ENCODE measurements at places on chromosomes 12 and 14.

DNA sequence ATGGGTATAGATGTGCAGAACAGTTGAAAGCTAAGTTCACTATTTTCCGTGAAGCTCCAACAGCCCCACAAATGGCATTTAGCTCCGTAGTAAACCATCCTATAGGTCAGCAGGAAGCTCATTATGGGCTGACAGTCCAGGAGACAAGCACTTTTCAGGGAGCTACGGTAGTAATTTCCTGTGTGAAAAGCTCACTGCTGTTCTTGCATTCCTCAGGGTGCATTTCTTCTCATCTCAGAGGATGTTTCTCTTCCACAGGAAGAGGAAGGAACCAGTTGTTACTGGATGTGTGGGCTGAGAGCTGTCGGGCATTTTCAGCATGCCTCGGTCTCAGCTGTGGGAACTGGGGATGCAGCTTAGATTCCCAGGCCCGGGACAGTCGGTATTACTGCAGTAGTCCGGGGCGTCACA is 72.8 kb downstream of the GALNT4 start:
- no peak for DNase-seq

- DNase-seq, result peak; percentile 25
These were observed 3.6 kb downstream of the SMARCD1 start for GRCh38 chr12:50088577-50089335.

- DNase-seq, result no peak
These were observed 78.5 kb downstream of the MAP1LC3B2 start for GRCh38 chr12:116637589-116638150.

DNA sequence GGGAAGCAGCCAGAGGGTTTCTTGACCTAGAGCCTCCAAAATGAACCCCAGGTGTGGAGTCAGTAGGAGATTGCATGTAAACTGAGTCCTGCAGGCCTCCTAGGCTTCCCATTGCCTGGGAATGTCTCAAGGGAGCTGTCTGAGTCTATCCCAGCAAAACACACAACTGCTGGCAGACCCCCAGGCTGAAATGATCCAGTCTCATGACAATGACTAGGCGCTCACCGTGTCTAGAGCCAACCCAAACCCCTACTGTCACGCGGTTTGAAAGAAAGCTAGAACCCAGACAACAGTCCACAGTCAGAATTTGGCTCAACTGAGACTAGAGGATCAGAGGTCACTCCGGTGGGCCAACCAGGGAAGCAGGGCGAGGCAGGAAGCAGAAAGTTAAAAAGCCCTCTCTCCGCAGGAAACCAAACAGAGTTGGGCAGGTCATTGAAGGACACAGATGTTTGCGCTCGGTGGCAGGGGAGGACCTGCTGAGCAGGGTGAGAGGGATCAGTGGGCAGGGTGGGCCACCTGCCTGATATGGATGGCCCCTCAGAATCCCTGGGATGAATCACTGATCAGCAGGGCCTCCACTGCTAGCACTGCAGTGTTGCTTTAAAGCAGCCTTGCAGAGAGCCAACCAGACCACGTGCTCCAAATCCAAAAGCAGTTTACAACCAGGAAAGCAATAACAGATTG is 23.8 kb downstream of the ACTN1 start:
- no peak for DNase-seq

- no peak for DNase-seq
These were observed 141.3 kb downstream of the SMOC1 start for GRCh38 chr14:70020352-70021170.

- DNase-seq, result no peak
These were observed 15.6 kb upstream of the TFCP2 start for GRCh38 chr12:51188359-51189051.

DNA sequence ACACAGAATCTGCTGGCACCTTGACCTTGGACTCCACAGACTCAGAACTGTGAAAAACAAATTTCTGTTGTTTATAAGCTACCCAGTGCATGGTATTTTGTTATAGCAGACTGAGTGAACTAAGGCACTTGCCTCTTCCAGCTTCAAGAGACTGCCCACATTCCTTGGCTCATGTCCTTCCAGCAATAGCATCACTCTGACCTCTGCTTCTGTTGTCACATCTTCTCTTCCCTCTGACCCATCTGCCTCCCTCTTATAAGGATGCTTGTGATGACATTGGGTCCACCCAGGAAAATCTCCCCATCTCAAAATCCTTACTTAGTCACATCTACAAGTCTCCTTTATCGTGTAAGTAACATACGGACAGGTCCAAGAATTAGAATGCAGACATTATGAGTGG is 200.4 kb downstream of the PIK3C2G start:
- no peak for DNase-seq

DNA sequence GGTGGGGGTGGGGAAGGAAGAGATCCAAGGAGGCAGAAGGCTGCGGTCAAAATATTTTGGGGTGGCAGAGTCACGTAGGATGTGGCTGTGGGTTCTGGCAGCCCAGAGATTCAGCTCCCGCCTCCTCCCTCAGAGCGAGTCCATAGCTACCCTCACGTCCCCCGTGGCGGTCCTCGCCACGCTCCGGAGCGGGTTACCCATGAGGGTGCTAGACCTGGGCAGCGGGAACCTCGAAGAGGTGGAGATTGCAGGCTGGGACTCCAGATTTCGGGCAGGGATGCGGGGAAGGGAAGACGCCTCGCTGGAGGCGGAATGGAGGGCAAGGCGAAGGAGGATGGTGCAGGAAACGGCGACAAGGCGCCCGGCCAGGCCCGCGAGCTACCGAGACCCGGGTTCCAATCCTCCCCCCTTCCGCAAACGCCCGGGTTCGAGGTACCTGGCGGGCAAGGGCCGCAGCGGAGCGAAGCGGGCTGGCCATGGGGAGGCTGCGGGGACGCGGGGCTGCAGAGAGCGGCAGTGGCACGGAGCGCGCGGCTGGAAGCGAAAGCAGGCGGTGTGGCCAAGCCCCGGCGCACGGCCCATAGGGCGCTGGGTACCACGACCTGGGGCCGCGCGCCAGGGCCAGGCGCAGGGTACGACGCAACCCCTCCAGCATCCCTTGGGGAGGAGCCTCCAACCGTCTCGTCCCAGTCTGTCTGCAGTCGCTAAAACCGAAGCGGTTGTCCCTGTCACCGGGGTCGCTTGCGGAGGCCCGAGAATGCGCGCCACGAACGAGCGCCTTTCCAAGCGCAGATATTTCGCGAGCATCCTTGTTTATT is 46.2 kb downstream of the BCAT1 start:
- no peak for DNase-seq

GRCh38 chr12:104138797-104139152 is 765 bp upstream of the NFYB start:
- DNase-seq, result no peak

DNA sequence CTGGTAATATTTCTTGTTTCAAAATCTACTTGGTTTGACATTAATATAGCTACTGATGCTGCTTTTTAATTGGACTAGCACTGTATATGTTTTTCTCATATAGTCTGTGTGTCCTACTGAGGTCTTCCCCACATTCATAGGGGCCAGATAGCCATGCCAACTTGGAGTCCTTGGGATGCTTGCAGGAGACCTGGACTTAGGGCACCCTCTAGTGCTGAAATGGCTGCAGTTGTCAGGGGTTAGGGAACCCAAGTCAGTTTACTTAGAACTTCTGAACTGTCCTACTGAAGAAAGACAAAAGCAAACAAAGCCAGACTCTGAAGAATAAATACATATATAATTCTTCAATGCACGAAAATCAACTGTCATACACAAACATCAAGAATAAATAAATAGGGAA is 279.9 kb upstream of the SYT1 start:
- no peak for DNase-seq

GRCh38 chr14:100306101-100306997 is at the start of gene SLC25A29:
TSS of gene SLC25A29 (minus strand) at chr14:100306444. CDS start at chr14:100306232, 212 bp downstream.
- peak; percentile 76 for DNase-seq

GRCh38 chr12:127632461-127632860 is 634.5 kb upstream of the TMEM132C start:
- no peak for DNase-seq

GRCh38 chr12:20101046-20101445 is 267.3 kb upstream of the PDE3A start:
- DNase-seq, result no peak

DNA sequence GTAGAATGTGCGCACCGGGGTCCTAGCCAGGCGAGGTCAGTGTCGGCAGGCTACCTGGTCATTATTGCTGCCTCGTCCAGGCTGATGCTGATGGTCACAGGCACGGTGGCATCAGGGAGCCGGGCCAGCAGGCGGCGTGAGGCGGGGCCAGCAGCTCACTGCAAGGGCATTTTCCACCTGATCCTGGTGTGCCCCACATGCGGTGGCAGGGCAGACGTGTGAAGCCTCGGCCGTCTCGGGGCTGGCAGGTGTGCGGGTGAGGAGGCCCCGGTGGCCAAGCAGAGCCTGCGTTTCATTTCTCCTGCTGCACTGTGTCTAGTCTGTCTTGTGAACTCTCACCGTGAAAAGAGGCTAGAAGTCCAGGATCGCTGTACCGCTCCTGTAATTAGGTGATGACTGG is 12.0 kb upstream of the AMN start:
- DNase-seq, result no peak

DNA sequence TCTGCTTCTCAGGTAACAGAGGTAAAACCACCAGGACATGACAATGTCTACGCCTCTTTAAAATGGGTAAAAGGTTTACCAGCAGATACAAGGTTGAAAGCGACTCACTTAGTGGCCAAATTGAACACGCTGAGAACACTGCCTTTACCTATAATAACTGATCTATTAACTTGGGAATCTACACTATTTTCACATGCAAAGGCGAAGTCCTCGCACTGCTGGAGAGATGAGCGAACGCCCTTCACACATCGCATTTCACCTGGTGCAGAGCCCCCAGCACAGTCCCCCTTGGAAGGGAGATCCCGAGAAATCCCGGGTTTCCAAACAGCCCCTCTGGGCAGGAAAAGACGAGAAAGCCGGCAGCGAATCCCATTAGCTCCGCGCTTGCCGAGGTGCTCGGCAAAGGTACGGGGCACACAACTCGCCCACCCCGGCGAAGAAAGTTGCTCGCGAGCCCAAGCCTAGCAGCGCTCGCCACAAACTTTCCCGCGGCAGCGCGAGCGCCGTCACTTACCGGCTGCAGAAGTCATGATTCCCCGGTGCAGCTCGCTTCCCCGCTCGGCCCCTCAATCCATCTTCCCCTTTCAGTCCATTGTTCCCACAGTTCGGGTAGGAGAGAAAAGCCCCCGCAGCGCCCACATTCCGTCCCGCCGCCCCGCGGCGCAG is 423 bp downstream of the FGD6 start:
- DNase-seq, result no peak

All from stimulated activated CD8-positive, alpha-beta memory T cell treated with anti-CD3 and anti-CD28 coated beads, Interleukin-4, amount 100 ng/mL, for 24 hours (primary cell).